Stimulated activated CD4-positive, alpha-beta T cell treated with anti-CD3 and anti-CD28 coated beads, Interleukin-1b, Interleukin-23, amount 100 ng/mL, for 24 hours (primary cell): ENCODE measurements at places on chromosomes 7 and 10.

DNA sequence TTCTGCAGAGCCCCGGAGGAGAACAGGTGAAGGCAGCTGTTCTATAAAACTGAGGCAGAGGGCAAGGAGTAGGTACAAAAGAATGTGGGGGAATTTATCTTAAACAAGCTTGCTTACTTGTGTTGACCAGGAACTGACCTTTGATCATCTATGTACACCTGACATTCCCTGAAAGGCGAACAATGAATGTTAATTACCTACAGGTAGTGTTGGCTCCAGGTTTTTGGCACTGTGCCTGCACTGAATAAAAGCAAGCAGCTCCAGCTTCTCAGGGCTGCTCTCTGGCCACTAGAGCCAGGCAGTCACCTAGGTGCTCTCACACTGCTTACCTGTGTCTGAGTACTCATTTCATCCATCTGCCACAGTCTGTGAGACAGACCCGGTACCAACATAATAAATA, 87.0 kb downstream of the RAPGEF5 start:
- no peak for DNase-seq

DNA sequence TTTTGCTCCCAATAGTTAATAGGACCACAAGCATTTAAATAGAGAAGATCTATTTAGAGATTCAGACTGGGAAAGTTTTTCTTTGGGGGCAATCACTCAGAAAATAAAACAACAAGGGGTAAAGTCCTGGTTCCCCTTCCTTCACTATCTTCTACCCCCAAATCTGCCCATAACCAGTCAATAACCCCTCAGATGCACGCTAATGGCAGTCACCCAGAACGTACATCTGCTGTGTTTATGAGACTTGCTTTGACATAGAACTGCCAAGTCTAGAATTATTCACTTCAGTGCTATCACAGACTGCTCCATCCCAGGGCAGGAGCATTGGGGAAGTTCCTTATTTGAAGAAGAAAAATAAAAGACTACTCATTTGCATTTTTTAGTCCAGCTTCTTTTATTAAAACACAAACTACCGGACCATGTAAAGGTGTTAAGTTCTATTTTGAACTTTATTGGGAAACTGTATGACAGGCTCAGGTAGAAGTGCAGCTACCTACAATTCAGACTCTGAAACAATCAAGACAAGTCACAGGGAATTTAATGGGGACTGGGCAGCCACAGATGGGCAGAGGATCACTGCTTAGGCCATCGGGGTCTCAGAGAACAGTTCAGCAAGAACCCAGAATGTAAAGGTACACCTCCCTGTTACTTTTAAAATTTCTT, 38.4 kb downstream of the ANK3 start:
- no peak for DNase-seq

DNA sequence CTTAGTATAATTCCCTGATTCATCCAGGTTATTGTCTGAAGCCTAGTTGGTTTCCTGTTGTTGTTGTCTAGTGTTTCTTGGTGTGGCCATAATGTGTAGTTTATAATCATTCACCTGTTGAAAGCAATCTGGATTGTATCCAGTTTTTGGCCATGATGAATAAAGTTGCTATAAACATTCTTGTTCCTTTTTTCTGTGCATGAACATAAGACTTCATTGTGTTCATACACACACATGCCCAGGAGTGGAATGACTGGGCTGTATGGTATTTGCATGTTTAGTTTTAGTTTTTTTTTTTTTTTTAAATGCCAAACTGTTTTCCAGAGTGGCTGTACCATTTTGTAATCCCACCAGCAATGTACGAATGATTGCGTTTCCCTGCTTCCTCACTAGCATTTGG, 349.8 kb downstream of the SDK1 start:
- no peak for DNase-seq

DNA sequence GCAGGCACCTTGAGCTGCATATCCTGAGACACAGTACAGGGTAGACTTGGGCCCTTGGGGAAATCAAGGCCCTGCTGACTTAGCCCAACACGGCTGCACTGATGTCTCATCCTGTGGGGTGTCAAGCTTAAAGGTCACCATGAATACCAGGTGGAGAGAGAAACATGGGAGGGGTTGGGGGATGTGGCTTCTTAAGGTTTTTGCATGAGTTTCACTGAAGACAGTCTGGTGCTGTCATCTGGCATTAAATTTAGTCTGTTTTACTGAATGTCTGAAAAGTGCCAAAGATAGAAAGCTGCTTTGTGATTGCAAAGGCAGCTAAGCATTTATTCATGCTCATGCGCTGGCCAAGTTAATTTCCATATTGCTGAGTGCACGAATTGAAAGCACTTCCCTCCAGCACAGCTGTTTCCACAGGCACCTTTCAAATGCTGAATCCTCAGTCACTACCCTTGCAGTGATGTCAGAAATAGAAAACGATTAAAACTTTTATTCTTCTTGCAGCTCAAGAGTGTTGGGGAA, 102.1 kb downstream of the OSBPL3 start:
- no peak for DNase-seq

- no peak for DNase-seq
These were observed 85.7 kb downstream of the ANLN start for GRCh38 chr7:36475381-36475780.

- DNase-seq = no peak
These were observed 145.8 kb upstream of the IMMP2L start for GRCh38 chr7:111708072-111708471.

GRCh38 chr7:40799493-40800403, 664.9 kb downstream of the SUGCT start:
- no peak for DNase-seq

DNA sequence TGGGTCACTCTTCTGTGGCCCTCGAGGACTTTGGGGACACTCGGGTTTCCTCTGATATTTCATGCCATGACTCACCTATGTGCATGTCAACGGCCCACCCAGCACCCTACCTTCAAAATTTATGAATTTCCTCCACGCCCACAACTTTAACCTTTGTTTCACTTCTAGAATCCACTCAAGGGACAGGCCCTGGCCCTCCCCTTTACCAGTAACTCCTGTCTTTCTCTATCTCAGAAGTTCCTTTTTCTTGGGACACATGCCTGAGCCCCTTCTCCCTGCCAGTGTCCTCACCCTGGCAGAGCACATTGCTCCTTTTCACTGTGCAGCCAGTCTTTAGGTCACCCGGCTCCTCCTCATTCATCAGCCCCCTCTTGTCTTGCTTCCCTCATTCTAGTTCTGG, 282.5 kb upstream of the KLF6 start:
- no peak for DNase-seq

DNA sequence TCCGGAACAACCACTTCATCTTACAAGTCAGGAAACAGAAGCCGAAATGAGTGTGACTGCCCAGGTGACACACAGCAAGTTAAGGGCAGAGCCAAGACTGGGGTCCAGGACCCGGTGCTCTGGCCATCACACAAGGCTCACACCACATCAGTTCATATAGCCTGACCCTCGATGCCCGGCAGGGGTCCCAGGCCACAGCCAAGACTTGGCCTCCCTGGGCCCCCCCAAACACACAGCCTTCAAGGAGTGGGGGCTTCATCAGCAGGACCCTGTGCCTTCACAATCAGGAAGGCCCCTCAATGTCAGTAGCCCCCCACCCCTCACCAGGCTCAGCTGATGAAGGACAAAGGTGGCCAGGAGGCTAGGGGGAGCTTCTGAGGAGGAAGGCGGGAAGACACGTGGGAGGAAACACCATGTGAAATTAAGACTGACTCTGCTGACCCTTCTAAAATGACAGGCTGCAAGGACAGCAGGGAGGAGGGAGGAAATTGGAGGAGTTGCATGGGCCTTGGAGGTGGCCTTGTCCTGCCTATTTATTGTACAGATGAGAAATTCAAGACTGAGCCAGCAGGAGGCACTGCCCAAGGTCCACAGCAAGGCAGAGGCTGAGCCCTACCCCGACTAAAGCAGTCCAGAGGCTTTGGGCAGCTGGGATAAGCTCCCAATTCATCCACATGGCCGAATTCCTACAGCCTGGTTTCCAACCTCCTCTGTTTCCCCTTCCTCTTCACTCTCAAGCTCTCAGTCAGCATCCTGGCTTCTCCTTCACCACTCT, 216.1 kb upstream of the ZMIZ1 start:
- DNase-seq = no peak

DNA sequence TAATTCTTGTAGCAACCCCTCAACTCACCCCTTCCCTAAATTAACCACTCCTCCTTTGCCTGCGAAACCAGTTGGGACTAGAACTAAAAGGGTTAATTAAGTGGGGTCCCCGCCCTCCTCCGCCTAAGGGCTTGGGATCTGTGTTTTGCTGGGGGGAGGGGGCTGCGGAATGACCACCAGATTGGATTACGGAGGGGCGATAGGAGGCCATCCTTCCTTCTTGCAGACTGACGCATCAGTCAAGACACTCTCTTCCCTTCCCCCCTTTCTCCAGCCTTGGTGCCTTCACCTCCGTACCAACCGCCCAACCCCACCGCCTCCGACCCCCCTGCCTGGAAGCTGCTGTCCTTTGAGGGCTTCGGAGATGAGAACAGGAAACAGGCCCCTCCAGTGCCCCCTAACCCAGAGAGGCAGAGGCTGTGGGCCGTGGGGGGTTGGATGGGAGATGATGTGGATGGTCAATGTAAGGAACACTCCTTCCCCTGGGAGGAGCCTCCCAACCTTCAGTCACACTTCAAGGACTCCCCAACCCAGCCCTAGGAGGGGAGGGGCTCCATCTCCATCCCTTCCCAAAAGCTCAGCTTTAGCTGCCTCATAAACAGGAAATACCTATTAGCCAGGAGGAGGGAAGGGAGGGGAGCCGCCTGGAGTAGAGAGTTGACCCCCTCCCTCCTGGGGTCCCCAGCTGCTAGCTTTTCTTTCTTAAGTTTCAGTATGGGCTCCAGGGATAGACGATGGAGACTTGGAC, 997 bp upstream of the LDB1 start:
- DNase-seq = no peak

DNA sequence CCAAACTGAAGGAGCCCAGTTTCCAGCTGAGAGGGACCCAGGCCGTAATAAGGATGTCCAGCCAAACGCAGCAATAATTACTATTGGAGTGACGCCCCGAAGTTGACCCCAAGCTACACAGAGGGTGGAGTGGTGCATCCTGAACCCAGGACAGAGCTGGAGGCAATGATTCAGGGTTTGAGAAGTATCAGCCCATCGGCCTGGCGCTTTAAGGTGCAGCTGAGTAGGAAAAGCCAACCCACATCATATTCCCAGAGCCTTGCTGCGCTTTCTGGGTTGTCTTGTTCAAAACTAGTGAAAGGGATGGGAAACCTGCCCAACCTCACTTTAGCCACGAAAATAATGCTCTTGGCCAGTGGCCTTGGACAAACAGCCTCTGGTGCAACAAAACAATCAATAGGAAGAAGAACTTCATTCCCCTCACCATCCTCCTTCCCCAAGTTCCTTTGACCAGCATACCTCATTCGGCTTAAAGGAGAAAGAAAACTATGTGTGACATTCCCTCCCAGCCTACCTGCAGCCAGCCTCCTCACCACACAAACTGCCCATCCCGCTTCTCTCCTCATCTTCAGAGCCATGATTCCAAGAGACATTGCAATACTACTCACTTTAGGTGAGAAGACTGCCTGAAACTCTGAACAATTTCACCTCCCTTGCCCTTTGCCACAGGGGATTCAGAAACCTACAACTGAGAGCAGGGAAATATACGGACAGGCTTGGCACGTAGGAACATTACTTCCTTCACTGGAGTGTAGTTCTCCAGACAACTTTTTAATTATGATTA, 217.2 kb upstream of the MKLN1 start:
- DNase-seq = no peak

DNA sequence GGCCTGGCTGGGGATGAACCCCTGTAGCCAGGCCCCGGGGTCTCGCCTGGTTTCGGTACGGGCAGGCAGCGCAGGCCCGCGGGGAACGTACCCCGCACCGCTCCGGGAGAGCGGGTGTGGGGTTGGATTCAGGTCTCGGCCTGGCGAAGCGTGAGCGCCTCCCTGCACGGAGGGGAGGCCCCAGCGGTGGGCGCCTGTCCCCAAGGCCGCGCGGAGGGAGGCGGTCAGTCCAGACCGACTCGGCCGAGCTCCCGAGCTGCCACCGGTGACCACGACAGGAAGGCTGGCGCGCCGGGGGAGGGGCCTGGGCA, 378 bp upstream of the INPP5F start:
- no peak for DNase-seq

GRCh38 chr10:88763441-88763840, 3.6 kb downstream of the LIPN start:
- DNase-seq = no peak
